Colonic mucosa (tissue), 4 donors: ENCODE measurements at places on chromosomes 5 and 9. TPM values are rescaled to one million over a fixed set of nuclear protein-coding genes. Genes with fewer than 3 reads are reported as not detected.

GRCh38 chr5:135031813-135032694 is 2.0 kb downstream of the PITX1 start:
- DNase-seq = no peak

GRCh38 chr9:78214492-78214891 is 21.4 kb upstream of the CEP78 start:
- DNase-seq = no peak

DNA sequence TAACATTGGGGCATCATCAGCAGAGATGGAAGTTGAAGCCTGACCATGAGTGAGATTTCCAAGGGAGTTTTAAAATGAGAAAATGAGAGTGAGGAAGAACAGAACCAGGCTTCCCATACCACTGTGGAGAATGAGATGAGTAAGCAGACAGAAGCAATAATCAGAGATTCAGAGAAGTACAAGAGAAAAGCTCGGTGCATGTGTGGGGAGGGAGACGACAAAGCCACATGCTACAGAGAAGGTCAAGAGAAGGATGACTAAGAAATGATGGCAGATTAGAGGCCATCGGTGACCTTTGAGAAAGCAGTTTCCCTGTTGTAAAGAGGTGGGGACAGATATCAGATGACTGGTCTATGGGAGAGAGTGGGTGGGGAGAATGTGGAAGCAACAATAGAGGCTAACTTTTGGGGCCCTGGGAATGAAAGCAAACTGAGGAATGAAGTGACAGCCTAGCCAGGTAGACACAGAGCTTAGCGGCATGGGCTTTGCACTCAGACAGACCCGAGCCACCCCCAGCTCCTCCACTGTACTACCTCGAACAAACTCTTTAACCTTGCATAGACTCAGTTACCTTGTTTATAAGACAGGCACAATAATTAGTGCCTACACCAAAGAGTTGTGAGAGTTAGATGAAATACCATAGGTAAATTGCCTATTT is 207.7 kb downstream of the PIK3R1 start:
- DNase-seq = peak; percentile 38

- no peak for DNase-seq
These were observed 1240.1 kb upstream of the WWC1 start for GRCh38 chr5:167051402-167051768.

DNA sequence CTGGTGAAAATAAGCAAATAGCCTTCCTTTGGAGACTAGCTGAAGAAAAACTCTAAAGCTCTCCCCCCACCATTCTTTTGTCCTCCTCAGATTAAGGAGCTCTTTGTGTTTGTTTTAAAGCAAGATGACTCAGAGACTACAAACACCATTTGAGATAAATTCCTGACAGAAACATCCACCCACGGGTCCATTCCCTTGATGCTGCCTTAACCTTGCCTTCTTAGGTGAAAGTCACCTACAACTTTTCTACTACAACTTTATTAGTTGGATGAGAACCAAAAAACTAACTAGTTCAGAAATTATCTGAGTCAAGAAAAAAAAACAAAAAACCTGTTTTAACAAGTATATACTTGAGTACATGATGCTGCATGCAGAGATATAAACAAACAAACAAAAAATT is 831.1 kb downstream of the NR2F1-AS1 start:
- DNase-seq = no peak

- peak; percentile 51 for DNase-seq
These were observed at the start of gene INSYN2B for GRCh38 chr5:169980418-169981053. INSYN2B (minus strand) TSS chr5:169980495; CDS start chr5:169883898, 96,597 bp downstream.

GRCh38 chr9:123609844-123610243 is 253.8 kb downstream of the CRB2 start:
- DNase-seq = no peak

- no peak for DNase-seq
These were observed 24.0 kb downstream of the NKD2 start for GRCh38 chr5:1032551-1033027.

- no peak for DNase-seq
These were observed 343.7 kb upstream of the KCNN2 start for GRCh38 chr5:114018186-114018585.

DNA sequence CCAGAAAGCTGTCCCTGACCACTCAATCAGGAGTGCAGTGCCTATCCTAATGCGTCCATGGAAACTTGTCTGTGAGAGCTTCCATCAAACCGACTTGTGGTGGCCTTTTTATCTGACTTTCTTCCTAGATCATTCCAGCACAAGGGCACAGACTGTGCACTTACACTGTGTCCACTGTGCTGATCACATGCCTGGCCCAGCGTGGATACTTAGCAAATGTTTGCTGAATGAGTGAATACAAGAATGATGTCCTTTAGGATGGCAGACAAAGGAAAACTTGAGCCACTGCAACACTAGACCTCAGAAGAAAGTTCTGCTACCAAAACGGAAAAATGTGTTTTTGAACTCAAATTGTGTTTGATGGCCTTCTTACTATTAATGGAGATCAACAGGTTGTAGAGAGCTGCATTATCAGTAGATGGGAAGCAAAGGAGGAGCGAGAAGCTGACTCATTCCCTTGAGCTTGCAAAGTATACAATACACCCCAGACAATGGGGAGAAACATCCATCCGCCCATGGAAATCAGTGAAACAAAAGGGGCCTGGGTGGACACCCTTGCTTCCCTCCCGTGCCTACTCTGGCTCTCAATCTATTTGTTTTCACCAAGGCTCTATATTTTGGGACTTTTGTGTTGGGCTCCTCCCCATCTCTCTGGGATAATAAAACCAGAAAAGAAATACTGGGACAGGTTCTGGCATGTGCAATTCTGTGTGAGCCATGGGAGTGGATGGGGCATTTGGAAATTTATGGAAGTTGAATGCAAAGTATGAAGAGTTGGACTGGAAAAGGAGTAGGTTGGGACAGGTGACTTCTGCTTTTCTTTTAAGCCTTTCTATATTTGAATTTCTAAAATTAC is 76.2 kb upstream of the ZFAND5 start:
- DNase-seq = no peak

- DNase-seq = no peak
These were observed 22.6 kb upstream of the HK3 start for GRCh38 chr5:176921714-176922113.

- no peak for DNase-seq
These were observed 61.9 kb downstream of the EXOSC2 start for GRCh38 chr9:130755377-130756007.

DNA sequence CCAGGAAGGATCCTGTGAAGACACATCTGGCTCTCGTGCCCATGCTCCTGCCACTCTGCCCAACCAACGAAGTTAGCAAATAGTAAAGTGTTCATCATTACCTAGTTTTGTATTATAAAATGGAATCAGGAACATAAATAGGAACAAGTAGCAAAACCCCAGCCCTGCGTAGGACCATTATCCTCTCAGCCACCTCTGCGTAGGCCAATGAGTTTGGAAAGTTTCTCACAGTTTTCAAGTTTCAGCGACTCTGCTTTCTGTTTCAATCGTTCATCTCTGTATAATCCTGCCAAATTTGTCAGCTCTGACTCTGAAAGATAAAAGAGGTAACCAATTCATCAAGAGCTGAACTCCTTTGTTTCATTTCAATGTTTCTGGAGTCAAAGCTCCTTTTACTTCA is 10.1 kb upstream of the SPATA24 start:
- DNase-seq = no peak

- DNase-seq = no peak
These were observed 114.1 kb upstream of the PANK3 start for GRCh38 chr5:168693297-168693696.

DNA sequence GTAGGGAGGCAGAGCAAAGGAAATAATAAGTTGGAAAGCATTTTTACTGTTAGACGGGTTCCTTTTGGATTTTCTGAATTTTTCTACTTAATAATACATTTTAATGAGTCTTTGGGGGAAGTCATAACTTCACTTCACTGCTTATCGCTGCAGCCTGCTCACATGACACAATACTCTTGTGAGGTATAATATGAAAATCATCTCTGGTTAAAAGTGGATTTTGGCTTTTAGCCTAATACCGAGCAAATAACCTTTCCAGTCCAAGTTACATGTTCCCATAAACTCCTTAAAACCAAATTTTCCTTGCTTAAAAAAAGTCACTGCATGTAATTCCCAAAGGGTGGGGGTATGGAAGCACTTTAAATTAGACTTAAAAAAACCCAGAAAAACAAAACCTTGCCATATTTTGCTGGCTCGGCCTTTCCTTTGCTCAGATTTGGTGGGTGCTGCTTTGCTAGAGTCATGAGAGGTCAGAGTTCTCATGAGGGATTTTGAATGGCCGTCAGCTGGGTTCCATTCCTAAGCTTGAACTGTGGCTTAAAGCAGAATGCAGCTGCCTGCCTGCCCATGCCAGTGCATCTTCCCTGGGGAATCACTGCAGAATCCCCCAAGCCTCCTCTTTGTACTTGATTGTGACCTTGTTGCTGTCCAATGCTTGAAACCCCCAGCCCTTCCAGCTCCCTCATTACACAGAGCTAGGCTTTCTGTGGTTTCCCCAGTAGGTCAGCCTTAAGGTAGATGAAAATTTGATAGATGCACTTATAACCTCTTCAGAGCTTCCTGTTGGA is 331.8 kb downstream of the KDM4C start:
- no peak for DNase-seq

Gene GRIN3A
- 0.45 TPM for total RNA-seq

Gene SLC36A2
- total RNA-seq = not detected

Gene SLC34A3
- not detected for total RNA-seq

Gene BRD3OS
- total RNA-seq = 5.2 TPM

Gene NOL6
- 11.5 TPM for total RNA-seq

Gene IL4
- not detected for total RNA-seq

Gene RPL37
- 934 TPM for total RNA-seq
